ENCODE measurements at places on chromosomes 3 and 15.

- no peak for DNase-seq
Measured at GRCh38 chr3:79531566-79532295, 236.1 kb downstream of the ROBO1 start.

DNA sequence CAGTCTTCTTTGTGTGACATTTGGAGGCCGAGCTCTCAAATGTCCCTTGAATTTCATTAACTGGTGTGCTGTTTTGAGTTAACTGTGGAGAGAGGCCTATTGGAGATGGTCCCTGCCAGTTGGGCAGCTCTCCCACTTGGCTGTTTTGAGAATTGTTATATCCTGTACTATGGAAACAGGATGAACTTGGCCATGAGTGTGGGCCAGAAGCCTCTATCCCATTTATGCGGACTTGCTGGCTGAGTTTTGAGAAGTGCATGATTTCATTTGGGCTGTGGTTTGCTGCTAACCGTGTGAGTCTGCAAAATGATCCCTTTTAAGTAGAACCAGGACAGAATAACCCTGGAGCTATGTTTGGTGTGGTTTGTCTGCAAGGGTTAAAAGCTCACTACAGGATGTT lies 366.0 kb downstream of the PTPRG start:
- DNase-seq, result no peak

DNA sequence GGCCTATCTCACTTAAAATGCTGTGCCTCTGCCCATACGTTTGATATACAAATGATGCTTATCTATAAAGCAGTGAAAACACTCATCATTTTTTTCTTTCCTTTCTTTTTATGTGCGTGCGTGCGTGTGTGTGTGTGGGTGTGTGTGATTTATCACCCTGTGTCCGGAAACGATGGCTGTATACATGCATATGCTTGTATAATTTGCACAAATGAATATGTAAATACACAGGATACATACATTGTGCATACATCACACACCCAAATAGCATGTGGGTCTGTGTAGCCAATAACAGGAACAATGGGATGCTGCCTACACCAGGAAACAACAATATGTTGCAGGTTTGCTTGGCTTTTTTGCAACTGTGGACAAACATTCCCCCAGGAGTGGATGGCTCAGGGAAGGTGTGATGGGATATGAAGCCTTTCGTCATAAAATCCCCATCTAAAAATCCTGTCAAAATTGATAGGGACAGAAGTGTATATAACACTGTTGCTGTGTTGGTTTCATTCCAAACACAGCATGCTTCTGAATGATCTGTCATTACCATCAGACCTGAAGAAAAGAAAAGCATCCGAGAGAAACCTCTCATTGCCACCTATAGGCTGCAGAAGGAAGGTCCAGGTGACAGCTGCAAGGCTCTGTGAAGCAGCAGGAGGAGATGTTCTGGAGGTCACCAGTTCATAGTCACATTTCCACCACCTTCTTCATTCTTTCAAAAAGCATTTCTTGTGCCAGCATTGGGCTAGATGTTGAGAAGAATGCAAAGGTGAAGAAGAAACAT lies 503.9 kb upstream of the NR2F2 start:
- no peak for DNase-seq

GRCh38 chr3:64798316-64798715 lies 110.5 kb upstream of the ADAMTS9 start:
- DNase-seq, result no peak

DNA sequence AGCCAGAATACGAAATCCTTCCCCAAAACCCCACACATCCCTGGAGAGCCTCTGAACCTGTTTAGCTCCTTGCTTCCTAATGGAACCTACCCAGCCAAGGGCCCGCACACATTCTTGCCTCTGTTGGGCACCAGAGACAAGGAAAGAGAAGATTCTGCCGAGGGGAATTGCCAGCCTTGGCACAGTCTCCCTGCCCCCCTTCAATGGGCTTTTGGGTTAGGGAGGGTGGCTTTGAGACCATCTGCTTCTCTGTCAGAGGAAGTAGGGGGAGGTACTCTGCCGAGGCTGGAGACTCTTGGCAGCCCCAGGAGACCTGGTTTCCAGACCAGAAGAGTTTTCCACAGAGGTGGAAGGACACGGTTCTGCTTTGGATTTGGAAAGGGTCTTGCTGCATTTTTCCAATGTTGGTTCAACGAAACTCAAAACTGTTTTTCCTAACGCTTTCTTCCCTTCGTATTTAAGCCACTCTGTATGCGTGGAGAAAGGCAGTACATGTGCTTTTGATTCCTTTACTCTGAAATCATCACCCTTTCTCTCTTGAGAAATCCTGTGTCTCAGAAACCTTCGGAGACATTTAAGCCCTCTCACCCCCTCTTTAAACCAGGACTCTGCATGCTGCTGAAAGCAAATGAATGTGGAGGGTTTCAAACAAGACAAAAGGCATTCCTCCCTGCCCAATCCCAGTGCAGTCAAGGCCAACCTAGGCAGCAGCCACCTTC lies 78.8 kb upstream of the PRR23C start:
- DNase-seq, result no peak

DNA sequence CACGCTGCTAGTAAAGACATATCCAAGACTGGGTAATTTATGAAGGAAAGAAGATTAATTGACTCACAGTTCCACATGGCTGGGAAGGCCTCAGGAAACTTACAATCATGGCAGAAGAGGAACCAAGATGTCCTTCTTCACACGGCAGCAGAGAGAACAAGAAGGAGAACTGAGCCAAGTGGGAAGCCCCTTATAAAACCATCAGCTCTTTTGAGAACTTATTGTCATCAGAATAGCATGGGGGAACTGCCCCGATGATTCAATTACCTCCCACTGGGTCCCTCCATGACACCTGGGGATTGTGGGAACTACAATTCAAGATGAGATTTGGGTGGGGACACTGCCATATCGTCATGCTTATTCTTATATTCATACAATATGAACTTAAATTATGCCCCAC lies 49.0 kb downstream of the DUT start:
- no peak for DNase-seq

DNA sequence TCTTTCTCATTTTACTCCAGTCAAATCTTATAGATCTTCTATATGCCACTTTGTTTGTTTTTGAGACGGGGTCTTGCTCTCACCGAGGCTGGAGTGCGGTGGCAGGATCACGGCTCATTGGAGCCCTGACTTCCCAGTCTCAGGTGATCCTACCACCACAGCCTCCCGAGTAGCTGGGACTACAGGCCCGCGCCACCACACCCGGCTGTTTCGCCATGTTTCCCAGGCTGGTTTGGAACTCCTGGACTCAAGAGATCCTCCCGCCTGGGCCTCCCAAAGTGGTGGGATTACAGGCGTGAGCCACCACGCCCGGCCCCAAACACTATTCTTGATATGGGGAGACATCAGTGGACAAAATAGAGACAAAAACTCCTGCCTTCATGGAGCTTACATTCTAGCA lies 927 bp upstream of the TFDP2 start:
- DNase-seq, result no peak

GRCh38 chr3:79286882-79287281 lies 480.9 kb downstream of the ROBO1 start:
- DNase-seq, result no peak

GRCh38 chr15:23079766-23080165 lies 40.4 kb upstream of the TUBGCP5 start:
- no peak for DNase-seq

- DNase-seq, result no peak
Measured at GRCh38 chr3:123153125-123154019, 48.4 kb upstream of the SEC22A start.

GRCh38 chr3:171822431-171823106 lies 12.3 kb upstream of the PLD1 start:
- DNase-seq, result no peak

DNA sequence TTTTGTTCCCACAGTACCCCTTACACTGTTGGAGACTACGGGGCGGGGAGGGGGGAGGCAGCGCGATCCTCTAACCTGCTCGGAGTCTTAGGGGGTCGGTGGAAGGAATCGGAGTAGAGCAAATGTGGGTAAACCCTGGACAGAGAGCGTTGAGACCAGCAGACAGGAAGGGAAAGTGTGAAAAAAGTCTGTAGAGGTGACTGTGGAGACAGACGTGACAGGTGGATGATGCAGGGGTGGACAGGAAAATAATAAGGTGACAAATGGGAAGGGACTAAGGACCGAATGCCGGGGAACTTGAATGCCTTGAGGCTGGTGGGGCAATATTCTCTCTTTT lies 424 bp downstream of the EAF2 start:
- DNase-seq, result no peak

DNA sequence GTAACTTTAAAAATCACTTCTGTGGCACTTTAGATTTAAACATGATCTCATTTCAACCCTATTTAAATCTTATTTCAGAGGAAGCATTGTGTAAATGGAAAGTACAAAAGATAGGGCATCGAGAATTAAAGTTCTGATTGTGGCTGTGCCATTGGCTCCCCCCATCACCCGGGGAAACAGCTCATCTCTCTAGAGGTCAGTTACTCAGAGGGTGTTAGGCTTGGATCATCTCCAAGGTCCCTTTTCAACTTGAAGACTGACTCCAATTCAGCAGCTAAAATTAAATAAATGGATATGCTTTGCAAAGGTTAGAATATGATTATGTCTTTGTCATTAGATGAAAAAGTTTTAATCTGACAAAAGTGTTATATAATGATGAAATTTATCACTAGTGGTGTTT lies 20.1 kb downstream of the CADM2 start:
- no peak for DNase-seq

GRCh38 chr15:44782516-44782915 lies 46.2 kb downstream of the TRIM69 start:
- no peak for DNase-seq

- no peak for DNase-seq
Measured at GRCh38 chr3:126456766-126457388, 18.8 kb downstream of the ZXDC start.

DNA sequence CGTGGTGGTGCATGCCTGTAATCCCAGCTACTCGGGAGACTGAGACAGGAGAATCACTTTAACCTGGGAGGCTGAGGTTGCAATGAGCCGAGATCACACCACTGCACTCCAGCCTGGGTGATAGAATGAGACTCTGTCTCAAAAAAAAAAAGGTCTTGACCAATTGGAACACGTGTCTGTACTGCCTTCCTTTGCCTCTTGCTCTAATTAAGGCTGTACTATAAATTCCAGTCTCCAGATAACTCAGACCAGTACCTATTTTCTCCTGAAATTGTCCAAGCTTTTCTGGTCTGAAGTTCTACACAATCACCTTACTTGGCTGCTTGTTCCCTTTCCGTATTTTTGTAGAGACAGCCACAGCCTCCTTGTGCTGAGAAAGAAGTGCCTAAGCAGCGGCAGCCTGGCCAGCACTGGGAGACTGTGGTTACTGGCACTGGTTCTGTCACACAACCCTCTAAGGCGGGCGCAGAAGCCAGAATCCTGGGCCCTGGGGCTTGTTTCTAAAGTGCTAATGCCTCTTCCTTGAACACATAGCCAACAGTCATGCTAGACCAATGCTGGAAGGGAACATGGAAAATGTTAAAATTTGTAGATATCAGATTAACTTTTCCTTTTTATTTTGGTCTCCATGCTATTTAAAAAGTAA lies 6.2 kb upstream of the CEP70 start:
- no peak for DNase-seq

DNA sequence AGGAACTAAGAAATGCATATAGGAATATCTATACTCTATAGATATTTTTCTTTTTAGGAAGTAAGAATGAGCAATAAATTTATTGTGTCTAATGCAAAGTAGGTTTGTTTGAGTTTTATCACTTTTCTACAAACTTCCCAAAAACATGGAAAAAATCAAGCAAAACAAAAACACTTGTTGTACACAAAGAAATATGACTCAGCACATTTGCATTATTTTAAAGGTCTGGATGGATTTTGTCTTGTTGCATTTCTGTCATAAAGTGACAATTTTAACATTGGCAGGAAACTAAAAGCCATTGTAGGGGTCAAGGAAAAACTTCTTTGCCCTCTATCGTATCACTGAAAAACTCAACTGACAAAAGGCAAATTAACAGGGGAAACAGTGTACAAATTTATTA lies 267.2 kb downstream of the PYDC2 start:
- no peak for DNase-seq

DNA sequence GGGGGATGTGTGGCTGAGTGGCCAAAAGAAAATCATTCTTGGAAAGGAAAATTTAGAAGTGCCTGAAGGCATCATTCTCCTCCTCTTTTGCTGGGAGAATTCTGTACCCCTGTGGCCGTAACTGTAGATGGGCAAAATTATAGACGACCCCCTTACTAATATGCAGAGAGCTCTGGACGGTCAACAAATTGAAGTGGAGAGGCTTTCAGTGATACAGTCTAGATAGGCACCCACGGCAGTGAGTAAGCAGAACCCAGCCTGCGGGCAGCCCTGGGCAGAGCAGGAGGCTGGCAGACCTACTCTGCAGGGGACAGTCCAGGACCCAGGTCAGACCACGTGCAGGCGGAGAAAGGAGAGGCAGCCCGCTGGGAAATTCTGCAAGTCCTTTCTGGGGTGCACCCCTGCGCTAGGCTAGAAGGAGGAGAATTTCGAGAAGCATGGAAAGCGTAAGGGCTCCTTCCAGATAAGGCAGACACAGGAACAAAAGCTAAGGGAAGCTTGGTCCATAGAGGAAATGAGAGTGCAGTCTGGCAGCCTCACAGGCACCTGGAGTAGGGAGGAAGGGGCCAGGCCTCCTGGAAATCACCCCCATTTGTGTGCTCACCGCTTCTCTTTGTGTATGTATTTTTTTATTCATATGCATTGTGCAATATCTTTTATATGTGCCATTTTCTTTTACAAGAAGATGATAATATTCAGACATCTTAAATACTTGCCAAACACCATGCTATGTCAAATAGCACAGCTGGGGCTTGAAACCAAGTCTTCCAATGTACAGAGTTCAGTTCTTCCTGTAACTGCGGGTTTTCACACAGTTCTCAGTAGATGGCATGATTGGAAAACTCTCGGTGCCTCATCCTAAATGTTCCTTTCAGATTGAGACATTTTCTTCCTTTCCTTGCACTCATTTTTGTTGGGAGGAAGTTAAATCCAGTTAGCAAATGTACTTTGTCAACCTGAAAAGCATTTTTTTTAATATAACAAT lies 40.2 kb downstream of the LRRK1 start:
- no peak for DNase-seq

GRCh38 chr15:80816936-80817335 lies 37.8 kb downstream of the CEMIP start:
- no peak for DNase-seq

GRCh38 chr3:171181907-171182690 lies 155.6 kb upstream of the SLC2A2 start:
- DNase-seq, result no peak

DNA sequence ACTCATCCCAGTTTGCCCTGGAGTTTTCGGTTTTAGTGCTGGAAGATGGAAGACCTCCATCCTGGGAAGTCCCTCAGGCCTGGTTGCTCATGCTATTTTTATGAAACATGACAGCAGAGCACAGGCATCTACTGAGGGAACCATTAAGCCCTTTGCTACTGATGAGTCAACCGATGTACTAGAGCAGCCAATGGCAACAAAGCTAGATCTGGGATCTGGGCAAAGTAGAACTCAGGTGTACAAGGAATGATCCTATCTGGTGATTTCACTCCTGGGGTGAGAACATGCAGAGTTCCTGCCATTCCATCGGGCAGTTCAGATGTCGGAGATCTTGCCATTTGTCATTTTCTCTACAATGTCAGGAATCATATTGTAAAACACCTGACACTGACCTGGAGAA lies 166.2 kb upstream of the NSMCE3 start:
- DNase-seq, result no peak
